ENCODE measurements at places on chromosomes 3 and 15. TPM values are rescaled to one million over a fixed set of nuclear protein-coding genes. Genes with fewer than 3 reads are reported as not detected.

DNA sequence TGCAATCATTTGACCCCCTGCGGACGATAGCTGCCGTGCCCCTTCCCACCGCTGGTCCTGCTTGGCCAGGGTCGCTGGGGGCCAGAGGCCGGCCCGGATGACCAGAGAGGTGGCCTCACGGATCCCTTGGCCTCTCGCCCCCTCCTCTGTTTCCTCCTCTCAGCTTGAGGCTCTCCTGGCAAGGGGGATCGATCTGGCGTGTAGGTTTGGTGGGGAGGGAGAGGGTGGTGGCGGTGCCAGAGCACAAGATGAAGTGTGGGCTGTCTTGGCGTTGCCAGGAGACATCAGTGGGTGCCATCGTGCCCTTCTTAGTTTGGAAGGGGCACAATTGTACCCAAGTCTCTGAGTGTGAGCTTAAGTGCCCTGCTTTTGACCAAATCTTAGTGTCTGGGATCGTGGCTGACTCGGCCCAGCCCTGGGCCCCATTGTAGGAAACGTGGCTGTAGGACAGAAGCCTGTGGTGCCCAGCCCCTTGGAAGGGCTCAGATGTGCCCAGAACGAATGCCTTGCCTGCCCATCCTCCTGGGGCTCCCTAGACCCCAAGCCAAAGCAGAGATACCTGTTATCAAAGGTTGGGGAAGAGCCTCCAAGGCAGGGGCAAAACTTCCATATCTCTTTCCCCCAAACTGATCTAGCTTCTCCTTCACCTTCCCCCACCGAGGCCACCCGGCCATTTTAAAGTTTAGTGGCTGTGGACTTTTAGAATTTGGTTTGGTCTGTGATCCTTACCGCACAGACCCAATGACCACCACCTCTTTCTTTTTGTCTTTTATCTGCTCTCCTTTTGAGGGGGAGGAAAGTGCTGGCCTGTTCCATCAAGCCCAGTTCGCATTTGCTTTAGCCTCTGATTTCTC lies 14.4 kb downstream of the NR2F2 start:
- DNase-seq = no peak

GRCh38 chr3:5675319-5675718 lies 487.8 kb downstream of the EDEM1 start:
- no peak for DNase-seq

DNA sequence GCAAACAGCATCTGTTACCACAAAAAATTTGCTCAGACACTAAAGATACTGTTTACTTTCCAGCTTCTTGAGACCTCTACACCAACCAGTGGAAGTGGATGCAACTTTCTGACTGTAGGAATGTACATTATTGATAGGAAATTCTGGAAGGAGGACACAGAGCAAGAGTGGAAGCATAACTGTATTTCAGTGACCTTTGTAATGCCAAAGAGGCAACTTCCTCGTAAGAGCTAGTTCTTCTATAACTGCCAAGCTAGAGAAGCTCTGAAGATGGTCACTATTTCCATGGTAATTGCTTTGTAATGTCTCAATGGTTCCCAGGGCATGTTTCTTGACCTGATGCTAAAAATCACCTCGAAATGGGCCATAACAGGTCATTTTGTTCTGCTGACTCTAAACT lies 96.3 kb upstream of the SLC2A2 start:
- DNase-seq = no peak

GRCh38 chr3:72821161-72821781 lies 27.0 kb downstream of the SHQ1 start:
- DNase-seq = no peak

DNA sequence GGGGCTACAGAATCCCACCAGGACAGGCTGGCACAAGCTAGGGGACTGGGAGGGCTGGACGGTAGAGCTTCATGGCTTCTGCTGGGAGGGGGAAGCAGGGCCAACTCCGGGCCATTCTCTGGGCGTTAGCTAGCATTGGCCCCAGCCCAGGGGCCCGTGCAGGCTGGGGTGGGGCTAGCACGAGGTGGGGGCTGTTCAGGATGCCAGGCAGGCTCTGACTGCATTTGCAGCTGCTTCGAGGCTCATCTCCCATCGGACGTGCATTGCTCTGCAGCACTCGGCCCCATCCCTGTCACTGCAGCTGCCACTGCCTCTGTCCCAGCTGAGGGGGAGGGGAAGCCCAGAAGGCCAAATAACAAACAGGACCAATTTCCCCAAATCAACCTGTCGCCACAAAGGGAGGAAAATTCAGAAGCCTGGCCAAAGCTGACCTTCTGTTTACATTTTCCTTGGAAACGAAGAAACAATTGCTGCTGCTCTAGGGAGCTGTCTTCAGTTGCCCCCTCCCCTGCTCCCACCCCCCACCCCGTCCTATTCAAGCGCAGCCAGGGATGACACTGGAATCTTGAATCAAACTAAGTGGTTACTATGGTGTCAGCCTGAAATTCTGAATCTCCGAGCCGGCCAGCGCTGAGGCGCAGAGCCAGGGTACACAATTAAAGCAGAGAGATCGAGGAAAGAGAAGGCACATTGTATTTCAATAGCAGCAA lies 138.8 kb upstream of the PRR20G start:
- no peak for DNase-seq

- DNase-seq = no peak
Measured at GRCh38 chr15:22813844-22814243, 24.6 kb upstream of the NIPA2 start.

DNA sequence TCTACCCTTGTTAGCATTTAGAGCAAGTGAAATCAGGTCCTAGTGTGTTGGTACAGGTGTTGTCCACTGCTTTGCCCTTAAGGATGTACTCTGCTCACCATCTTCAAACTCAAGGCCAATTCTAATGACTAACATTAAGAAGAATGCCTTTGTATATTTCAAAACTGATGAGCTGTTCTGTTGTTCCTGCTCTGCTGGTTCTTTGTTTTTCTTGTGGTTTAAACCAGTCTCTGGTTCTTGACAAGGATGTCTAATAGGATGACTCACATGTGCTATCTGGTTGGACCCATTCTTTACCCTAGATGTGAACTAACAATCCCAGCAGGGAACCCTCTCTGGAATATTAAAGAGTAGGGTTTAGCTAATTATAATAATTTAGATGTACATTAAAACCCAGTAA lies 17.3 kb downstream of the ABHD5 start:
- peak; percentile 33 for DNase-seq

GRCh38 chr15:29670998-29671981 lies 151.0 kb downstream of the TJP1 start:
- DNase-seq = peak; percentile 97

- DNase-seq = peak; percentile 40
Measured at GRCh38 chr3:119643528-119643927, 16.9 kb downstream of the POPDC2 start.

DNA sequence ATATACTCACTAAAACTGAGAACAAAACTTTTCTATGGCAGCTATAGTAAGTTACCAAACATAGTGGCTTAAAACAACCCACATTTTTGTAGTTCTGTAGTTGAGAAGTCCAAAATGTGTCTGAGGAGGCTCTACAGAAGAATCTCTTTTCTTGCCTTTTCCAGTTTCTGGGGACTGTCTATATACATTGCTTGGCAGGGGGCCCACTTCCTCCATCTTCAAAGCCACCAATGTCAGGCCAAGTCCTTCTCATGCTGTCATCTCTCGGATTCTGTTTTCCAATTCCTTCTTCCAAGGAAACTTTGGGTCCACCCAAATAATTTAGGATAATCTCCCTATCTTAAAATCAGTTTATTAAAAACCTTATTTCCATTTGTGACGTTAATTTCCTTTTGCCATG lies 92.7 kb downstream of the DLG1 start:
- no peak for DNase-seq

- DNase-seq = no peak
Measured at GRCh38 chr3:14797731-14798130, 21.0 kb upstream of the FGD5 start.

DNA sequence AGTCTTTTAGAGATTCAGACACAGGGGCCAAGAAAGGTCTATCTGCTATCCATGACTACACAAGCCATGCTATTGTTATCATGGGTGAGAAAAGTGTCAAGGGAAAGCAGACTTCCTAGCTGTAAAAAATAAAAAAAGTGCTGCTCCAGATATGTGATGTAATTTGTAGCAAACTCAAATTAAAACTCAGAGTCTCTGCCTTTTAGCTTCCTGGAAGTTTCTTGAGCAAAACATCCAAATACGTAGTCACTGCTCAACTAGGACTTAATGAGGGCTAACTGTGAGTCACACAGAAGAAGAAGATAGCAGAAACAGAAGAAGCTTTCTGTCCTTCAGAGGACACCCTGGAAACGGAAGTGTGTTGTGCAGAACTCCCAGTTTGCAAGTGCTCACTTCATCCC lies 393.4 kb upstream of the NR2F2 start:
- no peak for DNase-seq

DNA sequence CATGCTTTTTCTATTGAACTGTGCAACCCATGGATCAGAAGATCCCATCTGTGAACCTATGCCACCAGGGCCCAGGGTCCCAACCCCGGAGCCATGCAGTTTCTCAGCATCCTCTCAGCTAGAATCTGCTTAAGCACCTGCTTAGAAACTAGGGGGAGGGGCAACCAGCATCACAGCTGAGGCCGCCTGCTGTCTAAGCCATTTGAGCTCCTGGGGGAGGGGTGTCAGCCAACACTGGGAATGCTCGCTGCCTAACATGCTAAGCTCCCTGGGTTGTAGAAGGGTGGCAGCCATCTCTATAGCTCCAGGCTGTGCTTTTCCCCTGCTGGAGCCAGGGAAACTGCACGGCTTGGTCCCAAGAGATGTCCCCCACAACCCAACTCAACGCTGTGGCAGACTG lies 322.8 kb downstream of the EDEM1 start:
- DNase-seq = no peak

GRCh38 chr3:126261037-126261436 lies 80.7 kb upstream of the ALDH1L1 start:
- no peak for DNase-seq

- DNase-seq = no peak
Measured at GRCh38 chr3:128448491-128448890, 18.2 kb downstream of the DNAJB8 start.

DNA sequence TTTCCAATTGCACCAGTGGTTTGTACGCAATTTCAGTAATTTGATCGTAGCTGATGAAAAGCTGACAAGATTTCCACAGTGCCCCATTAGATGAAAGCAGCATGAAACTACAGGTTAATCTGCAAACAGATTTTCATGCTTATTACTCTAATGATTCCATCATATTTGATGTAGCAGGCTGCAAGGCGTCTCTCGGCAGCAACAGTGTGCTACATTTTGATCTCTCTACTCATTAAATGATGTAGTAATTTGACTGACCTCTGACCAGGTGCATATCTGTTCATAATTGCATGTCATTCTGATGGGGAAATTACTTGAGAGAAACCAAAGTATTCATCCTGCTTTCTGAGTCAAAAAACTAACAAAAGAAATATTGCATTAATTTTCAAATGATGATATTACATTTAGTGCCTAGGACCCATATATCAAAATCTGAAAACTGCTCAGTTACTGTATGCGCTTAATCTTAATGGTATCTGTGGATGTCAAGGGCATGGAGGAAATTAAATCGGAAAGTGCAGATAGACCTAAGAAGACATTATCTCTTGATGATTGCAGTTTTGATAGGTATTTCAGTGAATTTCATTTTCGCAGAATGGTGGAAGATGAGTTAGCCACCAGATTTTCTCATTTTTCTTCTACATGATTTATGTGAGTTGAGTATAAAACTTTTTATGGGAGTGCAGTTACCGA lies 198.5 kb downstream of the RSRC1 start:
- no peak for DNase-seq

DNA sequence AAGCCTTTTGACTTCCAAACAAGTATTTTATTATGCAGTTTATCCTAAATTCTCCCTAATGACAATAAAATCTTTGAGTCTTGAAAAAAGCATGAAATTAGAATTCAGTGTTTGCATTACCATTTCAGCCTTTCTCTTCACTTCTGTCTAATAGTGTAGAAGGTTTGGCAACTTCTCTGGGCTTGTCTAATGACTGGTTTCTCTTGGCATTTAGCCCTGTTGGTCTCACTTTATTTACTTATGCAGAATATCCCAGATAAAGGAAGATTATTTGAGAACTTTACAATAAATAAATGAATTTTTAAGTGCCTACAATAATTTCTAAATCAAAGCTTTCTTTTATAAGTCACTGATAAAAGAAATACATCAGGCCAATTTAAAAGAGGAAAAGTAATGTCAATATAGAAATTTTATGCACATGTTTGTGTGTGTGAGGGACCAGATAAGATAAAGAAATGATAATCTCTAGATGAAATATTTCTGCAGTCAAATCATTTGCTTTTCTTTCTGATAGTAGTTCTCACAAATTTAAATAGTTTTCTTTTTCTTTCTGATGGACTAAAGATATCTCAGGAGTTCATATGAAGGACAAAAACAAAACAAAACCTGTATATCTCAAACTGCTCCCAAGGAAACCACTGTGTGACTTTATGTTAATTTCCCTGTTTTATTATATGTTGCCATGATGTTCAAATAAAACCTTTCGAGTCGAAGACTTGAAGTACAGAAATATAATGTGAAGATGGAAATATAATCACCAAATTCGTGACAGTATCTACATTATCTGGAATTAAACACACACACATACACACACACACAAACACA lies 533.1 kb upstream of the CBLB start:
- no peak for DNase-seq

DNA sequence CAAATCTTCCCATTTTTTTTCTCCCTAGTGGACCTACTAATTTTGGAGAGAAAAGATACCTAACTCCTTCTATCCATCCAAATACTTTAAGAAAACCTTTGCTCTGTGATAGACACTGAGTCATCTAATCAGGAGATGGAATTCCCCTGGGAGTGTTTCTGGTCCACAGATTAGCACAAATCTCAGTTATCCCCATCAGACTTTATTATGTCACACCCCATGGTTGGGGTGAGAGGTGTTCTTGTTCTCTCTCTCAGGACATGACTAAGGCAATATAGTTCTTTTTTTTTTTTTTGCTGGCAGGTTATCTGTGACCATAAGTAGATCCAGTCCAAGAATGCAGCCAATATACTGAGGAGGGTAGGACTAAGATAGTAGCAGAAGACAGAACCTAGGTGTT lies 15.8 kb downstream of the SLC9A9 start:
- no peak for DNase-seq

DNA sequence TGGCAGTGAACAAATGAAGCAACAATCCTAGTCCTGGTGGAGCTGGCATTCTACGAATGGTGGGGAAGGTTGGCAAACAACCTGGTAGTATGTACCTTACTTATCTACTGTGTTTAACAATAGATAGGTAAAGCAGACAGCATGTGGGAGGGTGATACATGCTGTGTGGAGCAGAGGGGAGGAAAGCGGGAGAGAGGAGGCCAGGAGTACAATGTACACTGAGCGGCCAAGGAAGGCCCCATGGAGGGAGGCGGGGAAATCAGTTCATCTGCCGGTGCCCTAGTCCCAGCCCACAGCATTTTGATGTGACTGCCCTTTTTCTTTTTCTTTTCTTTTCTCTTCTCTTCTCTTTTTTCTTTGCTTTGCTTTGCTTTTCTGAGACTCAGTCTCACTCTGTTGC lies 5.3 kb upstream of the RHCG start:
- DNase-seq = no peak

Gene UCN2
- polyA plus RNA-seq = 15.6 TPM

Gene MUSTN1
- polyA plus RNA-seq = not detected

Gene MB21D2
- 4.8 TPM for polyA plus RNA-seq

Gene ABI3BP
- polyA plus RNA-seq = 1.8 TPM

Gene OR5K2
- not detected for polyA plus RNA-seq

Gene GPR176
- 8.1 TPM for polyA plus RNA-seq
